Ureter (tissue), 1 donor: ENCODE measurements at places on chromosomes 1 and 21.

DNA sequence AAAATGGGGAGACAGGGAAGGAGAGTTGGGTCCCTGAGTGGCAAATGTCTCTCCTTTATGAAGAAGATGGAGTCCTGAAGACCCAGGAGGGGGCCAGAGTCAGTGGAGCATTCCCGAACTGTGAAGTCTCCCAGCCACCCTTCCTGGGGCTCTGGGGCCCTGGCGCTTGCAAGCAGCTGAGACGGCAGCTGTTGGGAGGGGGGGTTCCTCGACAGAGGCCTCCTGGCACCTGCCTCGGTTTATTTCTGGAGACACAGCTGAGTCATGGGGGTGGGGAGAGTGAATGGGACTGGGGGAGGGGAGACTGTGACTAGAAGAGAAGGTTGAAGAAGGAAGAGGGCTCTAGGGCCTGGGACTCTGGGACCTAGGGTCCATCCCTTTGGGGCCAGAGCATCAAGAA is 14.0 kb downstream of the NES start:
- DNase-seq = no peak

- no peak for DNase-seq
Measured at GRCh38 chr1:169348383-169349036, 19.1 kb downstream of the NME7 start.

DNA sequence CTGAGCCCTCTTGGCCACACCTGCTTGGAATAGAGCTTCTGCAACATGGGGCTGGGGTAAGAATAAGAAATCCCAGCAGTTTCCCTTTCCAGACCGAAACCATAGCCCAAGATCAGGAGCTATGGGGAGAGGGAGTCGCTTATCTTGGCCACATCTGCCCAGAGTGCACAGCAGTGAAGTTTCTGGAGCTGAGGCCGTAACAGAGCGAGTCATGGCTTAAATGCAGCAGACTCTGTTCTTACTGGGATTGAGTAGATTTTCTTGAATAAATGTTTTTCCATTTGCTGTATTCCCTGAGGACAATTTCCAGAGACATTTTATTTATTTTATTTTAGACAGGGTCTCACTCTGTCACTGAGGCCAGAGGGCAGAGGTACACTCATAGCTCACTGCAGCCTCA is 33.5 kb downstream of the CFAP57 start:
- no peak for DNase-seq

DNA sequence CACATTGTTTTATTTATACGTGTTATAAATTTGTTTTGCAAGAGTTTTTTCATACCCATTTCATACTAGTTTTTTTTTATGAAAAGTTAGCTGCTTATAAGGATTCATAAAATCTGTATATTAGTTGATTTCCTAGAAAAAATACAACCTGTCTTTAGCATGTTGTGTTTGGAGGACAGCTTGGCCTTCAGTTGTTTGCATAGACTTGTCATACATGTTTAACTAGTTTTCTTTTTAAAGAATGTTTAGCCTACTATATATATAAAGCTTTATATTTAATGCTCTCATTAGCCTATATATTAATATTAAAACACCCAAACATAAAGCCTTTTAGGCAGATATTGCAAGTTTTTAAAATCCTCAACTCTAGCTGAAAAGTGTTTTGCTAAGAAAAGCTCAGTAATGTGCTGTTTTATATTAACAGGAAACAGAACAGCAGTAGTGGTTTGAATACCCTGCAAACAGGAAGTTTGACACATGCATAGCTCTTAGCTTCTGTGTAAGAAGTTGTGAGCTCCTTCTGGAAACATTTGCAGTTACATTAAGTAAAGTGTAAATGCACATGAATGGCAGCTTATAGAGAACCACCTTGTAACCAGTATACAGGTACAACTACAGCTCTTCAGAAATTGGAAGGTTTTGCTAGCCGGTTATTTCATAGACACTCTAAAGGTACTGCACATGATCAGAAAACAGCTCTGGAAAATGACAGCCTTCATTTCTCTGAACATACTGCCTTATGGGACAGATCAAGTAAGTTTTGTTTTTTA is at the start of gene PRKACB:
Gene PRKACB, plus strand, starts transcription at position 476 of the 770 bp plus-strand sequence. Its CDS starts 91 bp downstream, at position 567.
- no peak for DNase-seq

DNA sequence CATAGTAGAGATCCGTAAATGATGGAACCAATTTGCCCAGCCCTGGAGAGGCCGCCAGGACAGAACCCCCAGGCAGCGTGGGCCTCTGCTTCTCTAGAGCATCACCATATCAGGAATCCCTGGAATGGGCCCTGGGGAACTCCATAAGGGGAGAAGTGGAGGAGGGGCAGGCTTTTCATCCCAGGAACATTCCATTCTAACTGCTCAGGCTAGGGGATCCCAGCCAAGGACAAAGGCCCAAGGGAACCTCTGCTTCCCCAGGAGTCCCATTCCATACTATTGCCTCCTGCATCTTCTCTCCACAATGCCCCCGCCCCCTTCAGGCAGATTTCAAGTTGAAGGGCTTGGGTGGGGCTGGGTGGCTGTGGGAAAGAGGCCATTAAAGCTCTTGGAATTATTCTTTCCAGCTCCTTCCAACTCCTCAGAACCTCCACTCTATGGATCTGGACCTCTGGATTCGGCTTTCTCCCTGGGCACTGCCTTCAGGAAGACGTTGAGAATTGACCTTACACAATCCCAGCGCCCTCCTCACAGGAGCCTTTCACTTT is 6.0 kb downstream of the TRNP1 start:
- peak; percentile 82 for DNase-seq

- DNase-seq = no peak
Measured at GRCh38 chr1:214719207-214719606, 116.2 kb downstream of the CENPF start.

DNA sequence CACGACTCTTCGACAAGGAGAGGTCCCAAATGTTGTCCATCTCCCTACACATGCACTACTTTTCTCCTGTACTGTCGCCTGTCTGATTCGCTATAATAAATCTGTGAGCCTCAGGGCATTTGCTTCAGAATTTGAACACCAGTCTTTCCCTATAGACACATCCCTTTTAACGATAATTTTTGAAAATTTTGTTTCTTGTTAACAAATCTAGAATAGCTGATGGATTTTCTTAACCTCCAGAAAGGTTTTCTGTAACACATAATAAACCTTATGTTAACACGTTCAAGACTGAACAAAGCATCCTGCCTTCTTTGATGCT is 704 bp downstream of the CAPZA1 start:
- DNase-seq = no peak

GRCh38 chr1:29645586-29645985 is 409.3 kb downstream of the PTPRU start:
- peak; percentile 12 for DNase-seq

DNA sequence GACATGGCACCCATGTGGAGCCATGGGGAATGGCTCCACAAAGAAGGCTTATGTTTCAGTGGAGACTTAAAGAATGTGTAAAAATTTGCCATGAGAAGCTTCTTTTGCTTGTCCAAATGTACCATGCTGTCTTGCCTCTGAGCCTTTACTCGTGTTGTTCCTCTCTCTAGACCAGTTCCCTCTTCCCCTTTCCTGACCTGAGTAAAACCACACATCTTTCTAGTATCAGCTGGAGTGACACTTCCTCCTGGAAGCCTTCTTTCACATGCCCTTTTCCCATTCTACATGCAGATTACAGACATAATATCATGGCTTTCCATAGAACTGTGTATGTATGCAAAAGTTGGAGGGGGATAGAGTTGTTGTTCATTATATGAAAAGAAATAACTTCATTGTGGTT is 13.6 kb upstream of the GPX7 start:
- no peak for DNase-seq

GRCh38 chr1:114208714-114209113 is 55.0 kb upstream of the SYT6 start:
- no peak for DNase-seq

DNA sequence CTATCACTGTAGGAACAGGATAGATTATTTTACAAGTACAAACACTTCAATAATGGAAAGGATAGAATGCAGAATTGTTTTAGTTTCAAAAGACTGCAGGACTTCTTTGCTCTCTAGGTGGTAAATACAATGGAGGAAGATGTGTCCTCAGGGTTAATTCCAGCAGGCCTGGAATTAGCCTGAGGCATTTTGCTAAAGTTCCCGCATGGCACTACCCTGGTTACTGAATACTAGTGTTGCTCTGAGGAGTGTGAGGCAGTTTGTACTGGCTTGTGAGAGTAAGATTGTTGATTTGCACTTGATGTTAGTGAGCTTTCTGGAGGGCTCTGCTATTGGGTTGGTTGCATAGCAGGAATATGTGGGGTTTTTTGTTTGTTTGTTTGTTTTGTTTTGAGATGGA is 61.4 kb downstream of the FASLG start:
- no peak for DNase-seq

GRCh38 chr21:14737922-14738321 is 191.8 kb upstream of the SAMSN1 start:
- DNase-seq = peak; percentile 45

GRCh38 chr1:162605225-162605927 is 26.9 kb upstream of the DDR2 start:
- DNase-seq = no peak

DNA sequence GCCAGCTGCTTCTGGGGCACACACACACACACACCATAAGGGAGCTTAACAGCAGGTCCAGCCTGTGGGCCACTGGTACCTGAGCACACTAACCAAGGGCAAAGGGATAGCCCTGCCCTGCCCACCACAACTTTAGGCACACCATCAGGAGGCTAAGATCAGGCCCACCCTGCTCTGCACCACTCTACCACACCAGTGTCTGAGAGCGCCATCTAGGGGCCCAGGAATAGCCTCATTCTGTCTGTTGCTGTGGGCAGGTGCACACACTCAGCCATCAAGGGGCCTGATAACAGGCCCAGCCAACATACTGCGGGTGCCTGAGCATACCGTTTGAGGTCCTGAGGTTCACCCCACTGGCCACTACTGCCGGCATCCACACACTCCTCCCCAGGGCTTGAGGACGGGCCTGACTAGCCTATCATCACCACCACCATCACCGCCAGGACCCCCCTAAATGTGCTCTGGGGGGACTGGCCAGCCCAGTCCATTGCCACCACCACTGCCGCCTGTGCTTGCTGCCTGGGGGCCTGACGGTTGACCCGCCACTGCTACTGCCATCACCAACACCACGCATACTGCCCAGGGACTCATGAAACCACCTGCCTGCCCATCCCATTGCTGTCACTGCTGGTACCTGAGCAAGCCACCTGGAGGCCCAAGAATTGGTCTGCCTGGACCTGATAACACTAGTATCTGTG is 31.3 kb downstream of the NSL1 start:
- no peak for DNase-seq

DNA sequence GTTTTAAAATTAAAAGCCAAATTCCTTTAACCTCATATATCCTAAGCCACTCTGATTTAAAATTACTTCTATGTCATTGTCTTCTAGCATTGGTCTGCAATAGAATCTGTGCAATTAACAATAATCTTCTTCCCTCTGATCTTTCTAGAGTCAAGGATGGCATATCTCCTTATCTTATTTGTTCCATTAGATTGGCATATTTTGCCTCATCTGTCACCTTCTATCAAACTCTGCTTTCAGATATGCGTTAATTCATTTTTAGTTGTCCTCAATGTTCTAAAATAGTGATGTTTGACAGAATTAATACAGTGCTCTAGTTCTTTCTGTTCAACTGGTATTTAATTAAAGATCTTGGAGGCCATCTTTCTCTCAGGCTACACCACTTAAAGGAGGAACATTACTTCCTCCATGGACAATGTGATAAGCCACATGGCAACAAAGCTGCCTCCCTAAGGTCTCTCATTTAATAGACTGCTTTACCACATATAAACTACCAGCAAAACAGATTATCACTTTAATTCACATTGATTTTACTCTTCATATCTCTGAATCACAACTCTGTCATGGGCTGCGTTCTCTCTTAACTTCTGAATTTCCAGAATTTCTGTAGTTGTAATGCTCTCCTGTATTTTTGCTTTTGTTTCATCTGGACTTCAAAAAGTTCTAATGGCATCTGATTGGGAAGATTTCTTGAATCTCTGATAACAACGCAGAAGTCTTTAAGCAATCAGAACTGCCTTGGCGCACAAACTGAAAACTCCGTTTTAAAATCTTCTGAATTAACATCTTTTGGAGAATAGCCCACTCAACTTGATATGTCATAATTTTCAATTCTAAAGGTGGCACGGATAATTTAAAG is 2.8 kb downstream of the NRIP1 start:
- no peak for DNase-seq

- no peak for DNase-seq
Measured at GRCh38 chr1:116243333-116244054, 129.6 kb upstream of the ATP1A1 start.

DNA sequence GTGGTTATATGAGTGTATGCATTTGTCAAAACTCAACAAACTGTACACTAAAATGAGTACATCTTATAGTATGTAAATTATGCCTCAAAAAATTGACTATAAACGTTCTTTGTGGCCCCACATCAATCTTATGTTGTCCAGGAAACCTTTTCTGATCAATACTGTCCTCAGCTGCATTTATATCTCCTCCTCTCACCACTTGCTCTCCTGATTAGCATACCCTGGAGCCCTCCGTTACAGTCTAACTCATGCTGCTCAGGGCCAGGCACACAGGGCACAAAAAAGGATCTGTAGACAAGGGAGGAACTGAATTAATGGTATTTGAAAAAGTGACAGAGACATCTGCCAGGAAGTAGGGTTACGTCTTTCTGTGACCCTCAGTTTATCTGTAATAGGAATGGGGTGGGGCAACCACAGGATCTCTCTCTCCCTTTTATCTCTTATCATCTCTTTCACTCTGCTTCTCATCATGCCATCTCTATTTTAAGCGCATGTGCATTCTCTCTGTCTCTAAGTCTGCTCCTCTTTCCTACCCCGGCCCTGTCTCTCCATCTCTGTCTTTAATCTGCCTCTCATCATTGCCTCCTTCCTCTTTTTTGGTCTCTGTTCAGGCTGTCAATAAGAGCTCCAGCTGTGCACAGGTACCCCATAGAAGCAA is 7.0 kb upstream of the TAL1 start:
- DNase-seq = no peak
